Large intestine (tissue), 12 donors: ENCODE measurements at places on chromosomes 5 and 9. TPM values are rescaled to one million over a fixed set of nuclear protein-coding genes. Genes with fewer than 3 reads are reported as not detected.

- DNase-seq, result no peak
These were observed 1045.3 kb downstream of the TLE1 start for GRCh38 chr9:80644044-80644443.

DNA sequence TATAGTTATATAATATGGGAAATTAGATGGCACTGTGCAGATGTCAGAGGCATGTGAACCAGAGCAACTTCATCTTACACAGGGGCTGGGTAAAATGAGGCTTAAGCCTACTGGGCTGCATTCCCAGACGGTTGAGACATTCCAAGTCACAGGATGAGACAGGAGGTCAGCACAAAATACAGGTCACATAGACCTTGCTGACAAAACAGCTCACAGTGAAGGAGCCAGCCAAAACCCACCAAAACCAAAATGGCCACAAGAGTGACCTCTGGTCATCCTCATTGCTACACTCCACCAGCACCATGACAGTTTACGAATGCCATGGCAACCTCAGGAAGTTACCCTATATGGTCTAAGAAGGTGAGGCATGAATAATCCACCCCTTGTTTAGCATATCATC is 479.4 kb downstream of the TLR4 start:
- DNase-seq, result no peak

TAF11L10 gene
- polyA plus RNA-seq, result not detected

SKP2 gene
- polyA plus RNA-seq, result 52.7 TPM

DNA sequence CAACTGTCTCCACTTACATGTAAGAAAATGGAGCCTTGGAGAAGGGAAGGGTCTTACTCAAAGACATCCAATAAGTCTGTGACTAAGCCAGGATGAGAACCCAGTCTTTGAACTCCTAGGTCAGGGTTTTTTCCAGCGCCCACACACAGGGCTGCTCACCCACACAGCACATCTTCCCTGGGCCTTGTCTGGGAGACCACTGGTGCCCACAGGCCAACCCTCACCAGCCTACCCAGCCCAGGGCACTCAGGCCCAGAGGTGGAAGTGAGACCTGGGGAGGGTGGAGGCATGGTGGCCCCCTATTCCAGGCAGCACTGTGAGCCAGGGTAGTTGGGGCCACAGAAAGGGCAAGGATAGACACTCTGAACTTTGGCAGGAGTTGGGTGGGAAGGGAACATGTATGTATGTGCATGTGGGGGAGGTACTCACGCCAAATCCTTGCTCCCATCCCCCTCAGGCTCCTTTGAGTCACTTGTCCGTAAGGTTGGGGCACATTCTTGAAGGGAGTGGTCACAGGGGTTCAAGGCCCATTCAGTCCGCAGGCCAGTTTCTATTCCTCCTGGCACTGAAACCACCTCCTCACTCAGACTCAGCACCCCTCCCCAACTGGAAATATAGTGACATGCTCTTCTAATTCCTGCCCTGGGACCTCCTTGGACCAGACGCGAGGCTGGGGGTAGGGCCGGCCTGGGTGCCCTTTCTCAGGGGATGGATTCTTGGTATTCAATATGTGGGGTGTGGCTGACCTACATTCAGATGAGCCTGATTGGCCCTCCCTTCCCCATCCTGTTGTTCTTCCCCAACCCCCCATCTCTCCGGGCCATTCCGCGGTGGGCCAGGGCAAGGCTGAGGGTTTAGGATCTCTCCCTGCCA is 2.9 kb upstream of the SLC4A9 start:
- no peak for DNase-seq

AIF1L gene
- 7.5 TPM for polyA plus RNA-seq

DNA sequence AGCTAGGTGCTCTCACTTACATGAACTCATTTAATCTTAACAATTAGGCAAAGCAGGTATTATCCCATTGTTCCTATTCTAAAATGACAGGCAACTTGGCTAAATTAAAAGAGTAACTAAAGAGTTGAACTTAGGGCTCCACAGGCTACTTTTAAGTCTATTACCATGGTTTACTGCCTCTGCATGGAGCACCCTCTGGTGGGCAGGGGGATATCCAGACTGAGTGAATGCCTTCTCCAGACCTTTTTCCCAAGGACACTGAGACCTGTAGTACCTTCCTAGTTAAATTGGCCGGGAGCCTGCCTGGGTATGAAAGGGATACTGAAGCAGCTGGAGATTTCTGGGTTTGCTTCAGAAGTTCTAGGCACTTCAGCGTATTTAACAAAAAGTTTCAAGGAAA is 238.1 kb downstream of the ELAVL2 start:
- DNase-seq, result no peak

GRCh38 chr9:126380447-126380846 is 53.8 kb downstream of the MVB12B start:
- DNase-seq, result no peak

- DNase-seq, result no peak
These were observed 93.5 kb downstream of the GLDC start for GRCh38 chr9:6552033-6552432.

DNA sequence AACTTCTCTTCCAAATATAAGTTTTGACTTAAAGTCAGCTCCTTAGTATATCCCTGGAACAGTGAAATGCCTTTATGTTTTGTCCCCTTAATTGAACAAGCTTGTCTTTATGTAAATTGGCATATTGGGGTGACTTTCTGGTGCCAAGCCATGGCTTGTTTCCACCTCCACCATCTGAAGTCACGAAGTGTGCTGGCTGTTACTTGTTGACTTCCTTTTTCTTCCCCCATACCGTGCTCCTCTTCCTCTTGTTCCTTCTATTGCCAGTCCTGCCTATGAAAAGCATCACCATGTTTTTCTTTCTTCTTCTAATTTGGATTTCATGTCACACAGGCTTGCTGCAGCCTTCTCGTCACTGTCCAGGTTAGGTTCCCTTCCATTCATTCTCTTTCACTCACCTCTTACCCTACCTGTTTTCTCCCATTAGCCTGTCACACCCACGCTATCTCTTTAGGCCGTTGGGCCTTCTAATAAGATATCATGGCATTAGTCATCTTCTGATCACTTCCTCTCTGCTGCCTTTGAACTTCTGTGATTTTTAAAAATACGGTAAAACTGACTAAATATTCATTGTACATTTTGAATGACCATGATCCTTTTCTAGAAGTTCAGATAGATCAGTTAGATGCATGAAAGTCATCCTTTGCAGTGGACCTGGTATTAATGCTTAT is 48.1 kb downstream of the IQGAP2 start:
- no peak for DNase-seq

- DNase-seq, result no peak
These were observed 20.7 kb upstream of the GFPT2 start for GRCh38 chr5:180373870-180374269.

DNA sequence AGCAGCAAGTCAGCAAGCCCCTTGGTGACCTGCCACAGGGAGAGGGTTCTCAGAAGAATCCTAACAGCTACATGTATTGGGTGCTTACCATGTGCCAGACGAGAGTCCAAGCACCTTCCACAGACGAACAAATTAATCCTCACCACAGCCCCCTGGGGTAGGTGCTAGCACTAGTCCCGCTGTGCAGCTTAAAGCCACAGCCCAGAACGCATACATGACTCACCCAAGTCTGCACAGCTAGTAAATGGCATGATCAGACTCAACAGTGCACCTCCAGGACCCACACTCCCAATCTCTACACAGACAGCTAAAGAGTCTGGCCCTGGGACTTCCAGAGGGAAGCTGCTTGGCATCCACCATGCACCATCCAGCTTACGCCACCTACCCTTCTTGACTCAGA is 111.5 kb downstream of the PAX5 start:
- DNase-seq, result no peak

MSX2 gene
- polyA plus RNA-seq, result 1.7 TPM
